Aorta (tissue), 5 donors: ENCODE measurements at places on chromosomes 1 and 21.

GRCh38 chr1:22247527-22248245, 104.8 kb upstream of the WNT4 start:
- no peak for DNase-seq

GRCh38 chr1:49050041-49050440, 273.4 kb upstream of the BEND5 start:
- DNase-seq: no peak

DNA sequence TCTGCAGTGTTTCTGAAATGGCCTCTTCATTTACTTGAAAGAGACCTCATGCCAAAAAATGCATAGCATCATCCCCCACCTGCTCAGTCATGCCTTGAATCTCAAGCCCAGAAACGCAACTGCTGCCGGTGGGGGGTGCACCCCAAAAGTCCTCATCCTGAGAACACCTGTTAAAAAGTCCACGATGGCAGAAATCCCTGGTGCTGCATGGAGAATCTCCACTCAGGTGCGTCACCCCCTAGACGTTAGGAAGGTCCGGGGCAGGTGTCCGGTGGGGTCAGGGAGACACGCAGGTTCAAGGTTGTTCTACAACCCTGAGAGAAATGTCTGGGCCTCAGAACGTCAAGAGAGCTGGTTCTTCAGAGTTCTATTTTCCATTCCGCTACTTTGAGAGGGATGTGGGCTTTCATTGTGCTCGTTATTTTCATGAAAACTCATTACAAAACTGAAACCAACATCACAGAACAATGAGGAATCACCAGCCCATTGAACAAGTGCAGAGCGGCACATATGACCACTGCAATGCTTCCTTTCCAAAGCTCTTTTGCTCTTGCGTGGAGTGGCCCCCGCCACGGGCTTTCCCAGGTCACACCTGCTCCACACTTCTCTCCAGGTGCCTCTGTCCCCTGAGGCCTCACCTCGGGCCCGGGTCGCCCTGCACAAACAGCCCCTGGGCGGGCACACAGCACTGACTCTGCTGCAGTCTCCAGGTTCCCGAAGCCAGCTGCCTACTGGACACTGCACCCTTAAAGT, 201.9 kb downstream of the TOMM20 start:
- no peak for DNase-seq

DNA sequence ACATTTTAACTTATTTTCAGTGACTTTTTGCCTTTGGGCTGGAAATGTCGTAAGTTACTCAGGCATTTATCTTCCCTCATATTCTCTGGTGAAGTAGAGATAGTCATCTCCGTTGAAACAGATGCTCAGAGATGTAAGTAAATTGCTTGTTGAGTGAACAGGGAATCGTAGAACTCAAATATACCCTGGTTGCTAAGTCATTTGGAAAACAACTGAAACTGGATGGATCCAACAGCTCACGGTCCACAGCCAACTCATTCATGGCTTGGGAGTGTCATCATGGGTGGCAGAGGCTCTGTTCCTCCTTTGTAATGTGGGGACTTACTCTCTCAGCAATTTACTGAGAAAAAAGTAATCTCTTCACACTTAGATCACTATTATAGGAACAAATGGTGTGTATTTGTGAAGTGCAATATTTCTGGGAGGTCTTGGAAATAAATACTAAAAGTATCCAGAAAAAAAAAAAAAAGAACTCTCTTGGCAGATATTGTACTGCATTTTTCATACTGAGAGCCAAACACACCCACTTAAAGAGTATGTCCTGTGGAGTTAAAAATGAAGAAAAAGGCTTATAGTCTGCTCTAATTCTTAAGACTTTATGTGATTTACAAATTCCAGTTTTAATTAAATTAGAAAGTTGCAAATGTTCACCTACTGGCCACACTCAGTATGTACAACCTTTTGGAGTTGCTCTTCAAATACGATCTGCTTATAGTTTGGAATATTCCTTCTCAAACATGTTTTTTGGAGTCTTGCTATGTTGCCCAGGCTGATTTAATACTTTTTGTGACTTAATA, 107.4 kb downstream of the LEPR start:
- no peak for DNase-seq

DNA sequence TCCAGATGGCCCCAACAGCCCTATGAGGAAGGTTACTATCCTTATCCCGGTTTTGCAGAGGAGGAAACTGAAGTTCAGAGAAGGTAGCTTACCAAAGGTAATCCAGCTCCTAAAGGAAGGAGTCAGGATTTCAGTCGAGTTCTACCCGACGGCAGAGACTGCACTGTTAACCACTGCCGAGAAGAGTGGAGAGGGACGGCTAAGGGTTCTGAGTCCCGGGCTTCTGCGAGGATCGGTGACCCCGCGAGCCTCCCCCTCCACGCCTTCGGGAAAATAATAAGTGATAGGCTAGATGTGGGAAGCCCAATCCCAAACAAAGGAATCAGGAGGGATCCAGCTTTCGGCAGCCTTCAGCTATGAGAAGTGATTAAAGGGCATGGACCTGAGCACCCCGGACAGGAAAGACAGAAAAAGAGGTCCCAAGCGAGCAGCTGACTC, 587 bp downstream of the TMEM53 start:
- no peak for DNase-seq

DNA sequence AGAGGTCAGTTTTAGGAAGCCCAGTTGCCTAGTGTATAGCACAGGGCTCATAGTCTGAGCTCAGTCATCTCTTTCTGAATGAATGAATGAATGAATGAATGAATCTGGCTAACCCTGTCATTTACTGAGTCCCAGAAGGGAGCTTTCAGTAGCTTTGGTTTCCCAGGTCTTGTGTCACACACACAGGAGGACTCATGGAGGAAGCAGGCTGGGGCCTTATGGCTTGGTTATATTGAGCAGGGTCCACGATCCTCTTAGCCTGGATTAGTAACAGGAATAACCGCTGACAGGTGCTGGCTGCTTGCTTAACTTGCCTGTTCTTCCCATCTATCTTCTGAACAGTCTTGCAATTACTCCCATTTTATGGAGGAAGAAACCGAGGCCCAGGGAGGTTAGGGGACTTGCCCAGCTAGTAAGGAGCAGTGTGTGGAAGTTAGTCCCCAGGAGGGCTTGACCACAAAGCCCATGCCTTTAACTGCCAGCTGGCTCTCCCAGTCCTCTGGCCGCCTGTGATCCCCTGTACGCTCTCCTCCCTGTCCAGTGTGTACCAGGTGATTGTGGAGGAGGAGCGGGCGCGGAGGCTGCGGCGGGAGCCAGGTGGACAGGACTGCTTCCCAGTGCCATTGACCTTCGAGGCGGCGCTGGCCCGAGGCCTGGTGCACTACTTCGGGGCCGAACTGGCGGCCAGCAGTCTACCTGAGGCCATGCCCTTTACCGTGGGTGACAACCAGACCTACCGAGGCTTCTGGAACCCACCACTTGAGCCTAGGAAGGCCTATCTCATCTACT, 46.0 kb downstream of the PTPRU start:
- no peak for DNase-seq

GRCh38 chr1:25825605-25826004, 5.9 kb downstream of the MTFR1L start:
- DNase-seq: no peak

DNA sequence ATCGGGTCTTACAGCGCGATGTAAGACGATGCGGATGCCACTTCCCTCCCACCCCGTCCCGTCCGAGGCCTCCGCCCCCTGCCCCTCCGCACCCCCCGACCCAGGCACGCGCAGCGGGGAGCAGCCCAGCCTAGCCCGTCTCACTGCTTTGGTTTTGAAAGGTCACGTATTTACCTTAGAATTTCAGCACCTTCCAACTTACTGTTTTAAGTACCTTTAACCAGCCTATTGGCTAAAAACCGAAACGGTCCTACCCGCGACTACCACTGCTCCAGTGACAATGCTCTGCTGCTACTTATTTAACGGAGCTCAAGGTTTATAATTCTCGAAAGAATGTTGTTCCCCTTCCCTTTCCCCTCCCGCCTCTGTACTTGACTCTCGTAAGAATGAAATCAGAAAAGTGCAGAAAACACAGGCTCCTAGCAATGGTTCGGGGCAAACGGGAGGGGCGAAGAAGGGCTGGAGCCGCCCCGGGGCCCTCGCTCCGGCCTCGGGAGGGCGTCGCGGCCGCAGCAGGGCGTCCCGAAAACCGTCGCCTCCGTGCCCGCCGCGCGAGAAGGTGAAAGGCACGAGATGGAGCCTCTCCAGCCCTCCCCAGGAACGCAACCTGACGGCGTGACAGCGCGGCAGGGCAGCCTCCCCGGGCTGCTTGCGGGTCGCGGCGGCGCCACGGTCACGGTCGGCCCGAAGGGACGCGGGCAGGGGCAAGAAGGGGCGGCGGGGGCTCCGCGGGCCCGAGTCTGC, 667 bp downstream of the TMEM50B start:
- no peak for DNase-seq

DNA sequence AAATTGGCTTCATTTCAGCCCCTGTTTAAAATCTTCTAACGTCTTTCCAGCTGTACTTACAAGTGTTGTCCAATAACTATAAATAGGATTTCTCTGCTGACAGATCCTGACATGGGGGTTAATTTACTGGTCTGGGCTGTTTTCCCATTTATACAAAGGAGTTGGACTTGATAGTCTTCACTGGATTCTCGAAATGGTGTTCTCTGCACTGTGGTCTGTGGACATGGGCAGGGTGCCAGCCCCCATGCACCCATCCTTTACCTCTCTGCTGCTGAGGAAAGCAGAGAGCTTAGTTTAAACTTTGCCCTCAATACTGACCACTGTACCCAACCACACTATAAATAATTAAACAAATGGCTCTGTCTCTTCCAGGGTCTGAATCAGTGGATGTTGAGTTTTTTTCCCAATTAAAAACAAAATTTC, 5.2 kb downstream of the DIO1 start:
- no peak for DNase-seq

- DNase-seq: no peak
These were observed 297.8 kb downstream of the BRINP3 start for GRCh38 chr1:190179817-190180216.
